Myocyte (in vitro differentiated cells): ENCODE measurements at places on chromosomes 5 and 9. TPM values are rescaled to one million over a fixed set of nuclear protein-coding genes. Genes with fewer than 3 reads are reported as not detected.

CARTPT gene
- total RNA-seq: not detected in 2 replicates

PCDHGB2 gene
- 14.0 and 14.5 TPM in 2 replicates for total RNA-seq

CKMT2 gene
- total RNA-seq: 1.7 and 5.8 TPM in 2 replicates

NR4A3 gene
- total RNA-seq: 0.05 and 0.26 TPM in 2 replicates

FTMT gene
- total RNA-seq: not detected in 2 replicates

FOXE1 gene
- total RNA-seq: not detected in 2 replicates

ANKRD18A gene
- total RNA-seq: 0.24 and 0.73 TPM in 2 replicates

CYSTM1 gene
- total RNA-seq: 15.9 and 27.9 TPM in 2 replicates
